Stimulated activated CD4-positive, alpha-beta T cell treated with anti-CD3 and anti-CD28 coated beads, Interleukin-1b, Interleukin-23, amount 100 ng/mL, for 1 hour (primary cell): ENCODE measurements at places on chromosomes 4 and X.

DNA sequence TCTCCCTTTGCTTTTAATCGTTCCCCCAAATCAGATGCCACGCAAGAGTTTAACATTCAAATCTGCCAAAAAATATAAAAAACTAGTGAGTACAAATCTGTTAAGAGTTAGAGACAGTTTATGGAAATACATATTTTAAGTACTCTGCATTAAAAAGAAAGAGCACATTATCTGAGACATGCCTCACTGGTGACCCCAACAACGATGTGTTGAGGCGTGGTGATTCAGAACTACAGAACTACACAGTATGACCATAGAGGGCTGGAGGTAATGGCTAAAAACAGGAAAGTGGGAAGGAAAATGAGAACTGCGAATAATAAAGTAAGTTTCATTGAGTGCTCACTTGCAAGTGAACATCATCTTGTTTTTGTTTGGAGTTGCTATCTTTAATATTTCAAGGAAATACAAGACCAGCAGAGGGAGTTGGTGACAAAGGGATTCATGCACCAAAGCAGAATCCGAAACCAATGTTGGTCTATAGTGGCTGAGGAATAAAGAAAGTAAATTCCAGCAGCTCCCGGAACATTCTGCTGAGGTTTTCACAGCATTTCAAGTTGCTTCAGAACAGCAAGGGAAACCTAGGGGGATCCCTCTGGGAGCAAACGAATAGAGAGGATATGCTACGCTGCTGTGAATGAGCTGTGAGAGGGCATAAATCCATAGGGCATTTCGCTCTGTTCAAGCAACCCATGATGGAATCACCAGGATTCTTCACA lies 92.2 kb downstream of the DCHS2 start:
- DNase-seq, result no peak

GRCh38 chr4:105895583-105896460 lies 551 bp downstream of the NPNT start:
- no peak for DNase-seq

GRCh38 chr4:183995570-183995969 lies 90.5 kb downstream of the STOX2 start:
- DNase-seq, result no peak

DNA sequence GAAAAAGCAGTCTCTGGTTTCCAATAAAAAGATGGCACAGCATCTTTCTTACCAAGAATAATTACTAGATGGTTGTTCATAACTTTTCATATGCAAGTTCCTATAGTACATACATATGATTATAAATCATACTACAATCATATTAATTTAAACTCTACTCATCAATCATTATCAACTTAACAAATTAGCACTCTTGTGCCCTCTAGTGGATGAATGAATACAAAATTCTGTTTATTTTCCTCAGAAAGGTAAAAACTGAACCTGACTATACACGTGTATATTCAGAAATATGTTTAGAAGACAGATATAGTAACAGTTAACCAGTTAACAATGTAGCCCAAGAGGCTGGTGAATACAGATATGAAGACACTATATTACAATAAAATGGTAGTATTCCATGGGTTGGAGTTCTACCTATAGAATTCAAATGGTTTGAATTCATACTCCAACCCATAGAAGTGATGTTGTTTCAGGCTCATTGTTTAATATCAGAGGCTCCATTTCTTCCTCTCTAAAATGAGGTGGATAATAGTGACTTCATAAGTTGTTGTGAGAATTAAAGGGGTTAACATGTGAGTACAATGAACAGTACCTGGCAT lies 100.0 kb downstream of the ADAMTS3 start:
- DNase-seq, result no peak

GRCh38 chr4:3062471-3062870 lies 11.9 kb downstream of the HTT-AS start:
- no peak for DNase-seq

- no peak for DNase-seq
These were observed 472.5 kb downstream of the STPG2 start for GRCh38 chr4:97670703-97671269.

- DNase-seq, result no peak
These were observed 192.0 kb downstream of the SMIM20 start for GRCh38 chr4:26105815-26106699.

- DNase-seq, result no peak
These were observed 48.1 kb downstream of the FNIP2 start for GRCh38 chr4:158816955-158817354.

- no peak for DNase-seq
These were observed 125.1 kb downstream of the MAML3 start for GRCh38 chr4:140028676-140029517.

- DNase-seq, result no peak
These were observed 156.1 kb downstream of the AFAP1 start for GRCh38 chr4:7783541-7783940.

GRCh38 chr4:20592013-20592412 lies 108.2 kb upstream of the PACRGL start:
- DNase-seq, result no peak

DNA sequence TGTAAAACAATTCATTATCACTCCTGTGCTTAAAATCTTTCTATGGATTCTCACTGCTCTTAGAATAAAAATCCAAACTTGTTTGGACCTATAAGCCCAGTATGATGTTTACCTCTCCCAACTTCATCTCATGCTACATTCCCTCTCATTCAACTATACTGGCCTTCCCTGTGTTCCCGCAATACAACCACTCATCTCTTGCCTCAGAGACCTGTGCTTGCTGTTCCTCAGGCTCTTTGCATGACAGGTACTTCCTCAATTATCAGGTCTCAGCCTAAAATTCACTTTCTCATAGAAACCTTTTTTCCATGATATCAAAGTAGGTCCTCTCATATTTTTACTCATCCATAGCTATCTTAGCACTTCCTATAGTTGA lies 71.7 kb downstream of the ENOX2 start:
- DNase-seq, result no peak

GRCh38 chr4:55865228-55865806 lies 11.9 kb downstream of the EXOC1 start:
- DNase-seq, result no peak

- no peak for DNase-seq
These were observed 45.0 kb upstream of the ADRA2C start for GRCh38 chr4:3721186-3721585.

DNA sequence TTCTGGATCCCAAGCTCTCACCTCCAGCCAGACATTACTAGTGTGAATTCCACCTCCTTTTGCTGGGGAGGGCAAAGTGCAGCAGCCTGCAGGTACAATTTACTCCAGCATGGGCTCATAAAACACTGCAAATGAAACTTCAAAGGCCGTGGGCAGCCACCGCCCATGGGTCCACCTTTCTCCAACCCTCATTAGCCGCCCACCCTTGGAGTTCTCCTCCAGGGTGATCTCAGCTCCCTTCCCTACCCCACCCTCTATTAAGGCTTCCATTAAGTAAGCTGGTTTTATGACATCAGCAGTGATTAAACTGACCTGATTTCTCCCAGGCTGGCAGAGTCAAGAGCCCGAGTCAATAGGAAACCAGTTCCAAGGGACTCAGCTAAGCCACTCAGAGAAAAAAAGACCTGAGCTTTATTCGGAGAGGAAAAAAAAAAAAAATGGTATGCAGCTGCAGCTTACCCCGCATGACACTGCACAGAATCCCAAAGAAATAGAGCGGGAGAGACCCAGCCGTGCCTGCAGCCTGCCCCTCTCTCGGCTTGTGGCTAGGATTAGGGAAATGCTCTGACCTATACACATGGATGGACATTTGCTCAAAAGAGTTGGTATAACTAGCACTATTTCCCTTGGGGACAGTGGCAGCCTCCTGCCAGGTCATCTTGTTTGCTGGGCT lies 319.6 kb downstream of the PTTG2 start:
- DNase-seq, result no peak

DNA sequence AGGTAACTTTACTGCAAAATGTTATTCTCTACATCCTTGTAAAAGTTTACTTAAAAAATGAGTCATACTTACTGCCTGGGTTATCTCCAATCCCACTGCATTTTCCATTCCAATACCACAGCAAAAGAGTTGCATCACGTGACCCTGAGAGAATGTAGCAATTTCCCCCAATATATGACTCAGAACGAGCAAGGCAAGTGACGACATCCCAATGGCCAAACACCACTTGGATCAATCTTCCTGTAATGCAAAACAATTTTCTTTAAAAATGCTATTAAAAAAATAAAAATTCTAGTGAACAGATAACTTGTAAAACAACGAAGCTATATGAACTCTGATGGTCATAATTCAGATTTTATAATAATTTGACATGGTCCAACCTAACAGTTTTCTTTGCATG lies 224.3 kb downstream of the DCLK2 start:
- no peak for DNase-seq

GRCh38 chr4:15910155-15910940 lies 28.2 kb downstream of the FGFBP1 start:
- DNase-seq, result no peak

DNA sequence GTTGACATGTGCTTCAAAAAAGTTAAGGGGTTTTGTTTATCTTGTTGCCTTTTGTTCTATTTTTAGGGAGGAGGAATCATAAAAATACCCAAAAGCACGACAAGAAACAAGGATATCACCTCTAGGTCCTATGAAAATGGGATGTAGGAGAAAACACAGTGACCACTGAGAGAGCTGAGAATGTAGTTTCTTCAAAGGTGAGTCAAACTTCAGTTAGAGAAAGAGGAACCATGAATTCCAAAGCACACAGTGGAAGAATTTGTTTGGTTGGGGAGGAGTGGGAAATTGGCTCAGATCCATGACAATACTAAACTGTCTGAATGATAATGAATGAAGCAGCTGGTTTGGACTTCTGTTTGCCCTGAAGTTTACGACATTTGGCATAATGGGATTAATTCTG lies 19.1 kb upstream of the FRYL start:
- DNase-seq, result no peak

- no peak for DNase-seq
These were observed 156.6 kb downstream of the GRIA3 start for GRCh38 chrX:123340696-123341095.

GRCh38 chr4:174058846-174059245 lies 224.6 kb downstream of the FBXO8 start:
- DNase-seq, result no peak

- no peak for DNase-seq
These were observed 16.6 kb downstream of the GEMIN8 start for GRCh38 chrX:14013054-14013453.

- no peak for DNase-seq
These were observed 27.7 kb downstream of the SLIT2 start for GRCh38 chr4:20279381-20279780.

DNA sequence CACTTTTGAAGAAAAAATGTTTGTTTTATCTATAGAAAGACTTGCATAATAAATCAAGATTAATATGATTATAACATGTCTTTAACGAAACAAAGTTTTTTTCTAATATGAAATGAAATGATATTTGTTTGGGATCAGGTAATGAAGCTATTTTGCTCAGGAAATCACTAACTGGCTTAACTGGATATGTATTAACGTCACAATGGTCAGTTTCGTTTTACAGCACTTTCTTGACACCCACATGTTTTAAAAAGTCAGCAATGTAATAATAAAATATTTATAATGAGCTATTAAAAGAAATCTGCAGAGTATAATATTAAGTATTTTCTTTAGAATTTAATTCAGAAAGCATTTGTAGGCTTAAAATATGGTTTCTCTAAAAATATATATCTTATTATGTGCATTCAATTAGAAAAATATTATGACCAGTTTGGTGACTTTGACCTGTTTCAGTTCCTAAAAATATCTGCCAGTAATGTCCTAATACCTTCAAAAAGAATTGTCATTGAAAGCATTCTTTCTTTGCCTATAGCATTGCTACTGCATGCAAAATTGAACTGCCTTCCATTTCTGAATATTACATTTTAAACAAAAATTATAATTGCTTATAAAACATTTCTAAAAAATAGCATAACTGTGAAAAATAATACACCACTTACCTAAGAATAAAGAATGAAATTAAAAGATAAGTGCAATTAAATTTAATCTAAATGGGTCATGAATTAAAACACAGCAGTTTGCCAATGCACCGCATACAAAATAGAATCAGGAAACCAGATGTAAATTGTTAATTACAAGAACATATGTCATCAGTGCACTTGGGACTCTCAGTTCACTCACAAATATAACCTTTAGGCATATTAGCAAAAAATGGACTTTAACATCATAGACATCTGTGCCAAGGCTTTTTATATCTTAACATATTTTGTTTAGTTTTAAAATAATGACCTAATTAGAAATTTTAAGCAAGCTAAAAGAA lies 31.6 kb downstream of the TIGD2 start:
- no peak for DNase-seq
